ENCODE measurements at places on chromosomes 4 and X.

GRCh38 chr4:109873791-109874514, 26.0 kb downstream of the LRIT3 start:
- no peak for DNase-seq

GRCh38 chr4:133186845-133187244, 37.8 kb downstream of the PCDH10 start:
- no peak for DNase-seq

DNA sequence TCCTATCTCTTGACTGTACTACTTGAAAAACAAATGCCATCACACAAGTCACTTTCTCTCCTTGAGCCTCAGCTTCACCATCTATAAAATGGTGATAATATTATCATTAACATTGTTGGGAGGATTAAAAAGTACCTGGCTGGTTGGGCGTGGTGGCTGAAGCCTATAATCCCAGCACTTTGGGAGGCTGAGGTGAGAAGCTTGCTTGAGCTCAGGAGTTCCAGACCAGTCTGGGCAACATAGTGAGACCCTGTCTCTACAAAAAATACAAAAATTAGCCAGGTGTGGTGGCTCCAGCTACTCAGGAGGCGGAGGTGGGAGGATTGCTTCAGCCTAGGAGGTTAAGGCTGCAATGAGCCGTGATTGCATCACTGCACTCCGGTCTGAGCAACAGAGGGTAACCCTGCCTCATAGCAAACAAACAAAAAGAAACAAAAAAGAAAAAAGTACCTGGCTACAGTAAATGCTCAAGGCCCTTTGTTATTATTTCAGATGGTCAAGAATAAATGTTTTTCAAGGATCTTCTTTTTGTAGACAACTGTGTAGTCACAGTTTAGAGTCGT, 120.3 kb downstream of the CHRNA9 start:
- no peak for DNase-seq

DNA sequence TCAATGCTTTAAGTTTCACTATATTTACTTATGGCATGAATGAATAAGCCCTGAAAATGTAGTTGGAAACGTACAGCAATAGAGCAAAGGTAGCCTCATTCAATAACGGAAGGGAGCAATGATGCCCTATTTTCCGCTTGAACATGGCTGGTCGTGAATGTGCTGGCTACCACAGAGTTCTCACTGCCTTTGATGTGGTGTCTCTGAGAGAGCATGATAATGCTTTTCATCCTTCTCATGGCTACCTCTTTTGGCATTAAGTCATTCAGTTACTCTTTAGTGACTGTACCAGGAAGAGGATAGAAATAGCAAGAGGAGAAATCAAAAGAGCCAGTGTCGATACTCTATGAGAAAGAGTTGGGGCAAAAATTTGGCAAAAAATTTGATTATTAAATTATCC, 308.0 kb downstream of the PPP3CA start:
- DNase-seq: no peak

- no peak for DNase-seq
Measured at GRCh38 chr4:74005528-74005927, 7.1 kb upstream of the CXCL5 start.

GRCh38 chr4:6542951-6543350, 32.0 kb upstream of the MAN2B2 start:
- no peak for DNase-seq

DNA sequence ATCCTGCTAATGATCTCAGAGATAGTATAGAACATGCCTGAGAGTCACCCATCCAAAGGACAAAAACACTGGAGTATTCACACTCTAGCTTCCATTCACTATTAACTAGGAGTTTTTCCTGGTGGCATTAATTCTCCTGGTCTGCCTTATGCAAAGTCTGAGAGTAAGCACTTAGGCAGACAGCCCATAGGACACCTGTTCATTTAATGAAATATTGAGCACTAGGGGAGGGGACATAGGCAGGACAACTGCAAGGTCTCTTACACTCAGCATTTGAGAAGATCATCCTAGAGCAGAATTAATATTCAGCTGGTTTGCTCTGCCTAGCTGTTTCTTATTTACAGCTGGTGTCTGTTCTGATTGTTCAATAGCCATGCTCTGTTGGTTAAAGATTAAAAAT, 508.5 kb downstream of the CENPC start:
- no peak for DNase-seq

- DNase-seq: no peak
Measured at GRCh38 chr4:3262208-3263052, 13.5 kb downstream of the MSANTD1 start.

DNA sequence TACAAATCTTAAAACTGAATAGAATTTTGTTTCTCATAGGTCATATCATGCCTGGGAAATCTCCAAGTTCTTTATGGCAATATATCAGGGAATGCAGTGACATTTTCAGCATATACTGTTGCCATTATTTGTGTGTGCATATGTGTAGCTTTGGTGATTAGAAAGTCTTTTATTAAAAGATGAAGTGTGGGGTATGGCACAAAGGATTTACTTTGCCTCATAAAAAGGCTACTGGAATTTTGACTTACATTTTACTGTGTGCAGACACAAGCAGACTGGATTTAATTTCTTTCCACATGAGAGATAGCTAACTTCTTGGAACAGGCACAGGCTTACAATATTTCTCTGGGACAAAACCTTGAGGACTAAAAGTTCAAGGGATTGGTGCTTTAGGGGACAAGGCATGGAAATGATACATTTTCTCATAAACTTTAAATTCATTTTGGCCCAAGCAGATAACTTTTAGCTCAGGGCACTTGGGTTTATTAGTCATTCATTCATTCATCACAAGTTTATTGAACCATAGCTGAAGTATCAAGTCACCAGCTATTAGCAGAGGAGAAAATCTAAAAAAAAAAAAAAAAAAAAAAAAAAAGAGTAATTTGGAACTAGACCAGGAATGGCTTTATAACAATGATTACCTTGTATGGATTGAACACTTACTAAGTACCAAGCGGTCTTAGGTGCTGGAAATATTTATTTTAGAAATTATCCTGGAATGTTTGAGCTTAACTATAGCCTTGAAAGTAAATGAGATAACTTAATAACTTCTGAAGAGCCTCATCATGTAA, 191.5 kb downstream of the SLIT2 start:
- no peak for DNase-seq

GRCh38 chr4:56844802-56845580, 23.5 kb upstream of the SPINK2 start:
- DNase-seq: no peak

DNA sequence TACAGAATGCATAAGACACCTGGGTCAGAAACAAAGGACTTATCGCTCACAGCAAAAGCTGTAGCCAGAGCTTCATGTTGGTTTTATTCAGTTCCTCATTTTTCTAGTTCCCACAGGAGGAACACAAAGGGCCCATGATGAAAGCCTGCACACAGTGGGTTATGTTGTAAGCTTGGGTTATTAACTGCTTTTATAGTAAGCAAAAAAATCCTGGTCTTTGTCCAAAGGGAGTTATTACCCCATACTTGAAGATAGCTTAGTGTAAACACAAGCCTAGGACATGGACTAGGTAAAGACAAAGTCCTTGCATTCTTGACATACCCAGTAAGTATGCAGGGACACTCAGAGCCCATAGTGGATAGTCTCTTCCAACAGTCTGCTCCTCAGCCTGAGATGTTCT, 11.7 kb downstream of the BBS12 start:
- no peak for DNase-seq

- DNase-seq: peak; percentile 3
Measured at GRCh38 chr4:155667222-155667567, 547 bp downstream of the GUCY1A1 start.

- no peak for DNase-seq
Measured at GRCh38 chr4:54014666-54015160, 49.7 kb downstream of the CHIC2 start.

DNA sequence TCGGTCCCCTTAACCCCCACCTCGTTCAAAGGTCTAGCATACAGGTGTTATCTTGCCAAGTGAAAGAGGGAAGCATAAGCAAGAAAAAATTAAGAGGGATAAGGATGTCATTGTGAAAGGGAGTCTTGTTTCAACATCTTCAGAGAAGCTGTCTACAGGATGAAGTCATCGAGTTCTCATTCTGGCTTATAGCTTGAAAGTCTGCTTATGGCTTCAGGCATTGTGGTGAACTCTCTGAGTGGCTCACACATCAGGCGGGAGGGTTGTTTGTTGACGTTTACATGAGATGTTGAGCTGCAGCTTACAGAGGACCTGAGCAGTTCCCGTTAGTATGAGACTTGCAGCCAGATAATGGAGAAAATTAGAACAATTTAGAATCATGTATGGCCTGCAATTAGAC, 16.6 kb downstream of the MAGEA9B start:
- DNase-seq: no peak

- DNase-seq: no peak
Measured at GRCh38 chrX:149259241-149259640, 245.9 kb downstream of the IDS start.

GRCh38 chr4:89245459-89245858, 62.1 kb downstream of the GPRIN3 start:
- no peak for DNase-seq

DNA sequence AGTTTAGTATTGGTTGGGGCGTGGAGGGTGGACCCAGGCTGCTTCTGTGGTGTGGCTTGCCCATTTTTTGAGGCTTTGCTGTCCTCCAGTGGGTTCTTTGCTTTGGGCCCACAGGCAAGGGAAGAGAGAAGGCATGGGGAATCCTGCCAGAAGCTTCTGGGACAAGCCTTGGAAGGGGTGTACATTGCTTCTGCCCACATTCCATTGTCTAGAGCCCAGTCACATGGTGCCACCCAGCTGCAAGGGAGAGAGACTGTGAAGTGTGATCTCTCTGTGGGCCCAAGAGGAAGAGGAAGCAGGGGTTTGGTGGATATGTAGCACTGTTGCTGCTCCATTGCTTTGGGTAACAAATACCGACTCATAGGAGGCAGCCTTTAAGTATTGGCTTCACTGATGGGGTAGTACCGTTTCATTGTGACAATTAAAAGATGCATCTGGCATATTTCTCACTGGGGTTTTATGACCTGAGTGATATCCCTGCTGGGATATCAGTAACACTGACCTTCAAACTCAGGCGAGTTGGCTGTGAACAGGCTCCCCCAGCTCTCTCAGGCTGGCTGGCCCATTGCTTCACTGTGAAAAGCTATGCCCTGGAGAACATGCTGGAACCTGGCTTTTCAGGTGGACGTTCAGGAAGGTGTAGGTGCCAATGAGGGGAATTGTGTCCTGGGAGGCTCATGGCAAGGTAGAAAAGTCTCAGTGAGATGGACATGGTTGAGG, 85.9 kb downstream of the CLDN34 start:
- DNase-seq: no peak

- no peak for DNase-seq
Measured at GRCh38 chrX:118566359-118566758, 70.7 kb downstream of the DOCK11 start.

DNA sequence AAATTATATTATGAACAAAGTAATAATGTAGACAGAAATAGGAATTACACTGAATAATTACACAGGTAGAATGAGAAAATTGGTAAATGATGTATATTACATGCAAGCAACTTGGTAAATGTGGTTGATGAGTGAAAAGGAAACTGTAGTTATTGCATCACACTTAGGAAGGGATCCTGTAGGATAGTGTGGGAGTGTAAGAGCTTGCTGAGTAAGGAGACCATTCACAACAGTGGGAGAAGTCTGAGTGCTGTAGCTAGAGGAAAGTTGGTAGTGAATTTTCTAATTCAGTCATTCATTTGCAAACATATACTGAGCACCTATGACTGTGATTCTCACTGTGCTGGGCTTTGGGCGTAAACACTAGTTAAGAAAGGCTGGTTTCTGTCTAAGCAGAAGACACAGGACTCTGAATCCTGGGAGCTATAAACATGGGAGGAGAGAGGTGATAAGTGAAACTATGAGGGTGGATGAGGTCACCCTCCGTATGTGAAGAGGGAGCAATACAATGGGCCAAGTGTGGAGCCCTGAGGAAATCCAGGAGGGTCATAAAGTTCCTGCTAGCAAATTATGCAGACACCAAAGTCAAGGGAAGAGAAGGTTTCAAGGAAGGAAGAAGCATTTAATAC, 14.2 kb upstream of the CPE start:
- DNase-seq: no peak

GRCh38 chr4:165873298-165874071, 448 bp downstream of the TLL1 start:
- no peak for DNase-seq

DNA sequence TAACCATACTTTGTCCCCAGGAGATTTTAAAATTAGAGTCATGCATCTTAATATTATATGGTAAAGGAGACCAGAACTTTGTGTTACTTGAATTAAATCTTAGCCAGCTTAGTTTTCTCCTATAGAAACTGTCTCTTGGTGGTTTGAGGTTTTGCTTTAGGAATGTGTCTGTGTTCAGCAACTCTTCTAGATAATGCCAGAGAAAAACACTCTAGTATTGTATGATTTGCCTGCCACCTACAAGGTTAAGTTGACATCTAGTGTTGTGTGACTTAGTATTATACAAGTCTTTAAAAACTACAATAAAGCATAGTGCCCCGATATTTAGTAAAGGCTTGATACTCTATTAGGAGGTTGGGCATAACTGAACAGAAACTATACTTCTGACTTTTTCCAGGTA, 2.1 kb downstream of the UGT8 start:
- DNase-seq: no peak

DNA sequence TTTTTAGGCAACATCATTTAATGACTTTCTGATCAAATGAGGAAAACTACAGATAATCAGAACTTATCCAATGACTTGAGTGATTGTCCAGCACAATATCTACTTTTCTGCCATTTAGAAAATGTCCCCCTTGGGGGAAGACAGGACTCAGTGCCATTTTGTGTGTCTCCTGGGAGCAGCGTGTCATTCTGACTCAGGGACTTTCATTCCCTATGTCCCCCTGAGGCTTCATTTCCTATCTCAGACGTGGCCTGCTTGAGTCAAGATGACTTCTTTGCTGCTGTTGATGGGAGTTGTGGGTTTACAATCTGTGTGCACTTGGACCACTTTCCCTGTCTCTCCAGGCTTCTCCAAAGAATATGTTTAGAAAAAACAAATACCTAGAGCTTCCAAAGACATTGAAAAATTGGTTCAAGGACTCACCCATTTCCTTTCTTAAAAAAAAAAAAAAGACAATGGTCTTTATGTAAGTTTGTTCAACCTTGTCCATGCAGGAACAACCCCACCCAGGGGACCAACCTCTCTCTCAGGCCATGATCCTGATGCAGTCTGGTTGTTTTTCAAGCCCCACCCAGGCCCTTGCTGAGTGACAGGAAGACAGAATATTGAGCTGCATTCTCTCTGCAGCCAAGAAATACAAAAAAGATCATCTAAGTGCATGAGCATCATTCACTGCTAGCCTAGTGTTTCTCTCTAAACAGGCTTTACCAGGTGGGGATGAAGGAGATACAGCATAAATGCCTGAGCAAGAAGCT, 34.3 kb upstream of the TMEM154 start:
- no peak for DNase-seq

DNA sequence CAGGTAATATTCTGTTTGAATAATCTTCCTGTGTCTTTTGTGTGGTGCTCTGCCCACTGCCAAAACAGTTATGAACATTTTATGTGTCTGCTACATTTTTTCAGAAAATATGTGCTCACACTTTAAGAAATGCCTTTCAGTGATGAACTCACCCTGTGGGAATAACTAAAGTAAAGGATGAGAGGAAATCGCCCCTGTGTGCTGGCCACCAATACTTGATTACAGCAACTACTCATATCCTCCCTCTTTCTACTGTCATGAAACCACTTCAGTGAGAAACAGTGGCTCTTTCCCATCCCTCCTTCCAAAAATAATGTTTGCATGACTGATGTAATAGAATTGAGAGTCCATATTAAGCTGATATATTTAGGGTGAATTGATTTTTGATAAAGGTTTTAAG, 900.9 kb downstream of the RAB28 start:
- DNase-seq: no peak

GRCh38 chr4:113849771-113850170, 88.2 kb upstream of the CAMK2D start:
- DNase-seq: no peak

- no peak for DNase-seq
Measured at GRCh38 chr4:26257850-26258249, 63.0 kb upstream of the RBPJ start.

Measured in stimulated activated CD4-positive, alpha-beta T cell treated with anti-CD3 and anti-CD28 coated beads, Interleukin-4, amount 100 ng/mL, for 48 hours (primary cell).